ENCODE measurements at places on chromosomes 7 and 10. TPM values are rescaled to one million over a fixed set of nuclear protein-coding genes. Genes with fewer than 3 reads are reported as not detected.

Gene GPC2
- 0.38 TPM for polyA plus RNA-seq

Gene STK31
- polyA plus RNA-seq: 0.09 TPM

Gene INMT
- 103 TPM for polyA plus RNA-seq

Gene ATG9B
- polyA plus RNA-seq: 0.43 TPM

Gene FBXO24
- polyA plus RNA-seq: 0.27 TPM

Gene TAS2R3
- 0.18 TPM for polyA plus RNA-seq
